ENCODE measurements at places on chromosomes 1 and 21.
A peak's percentile ranks its signal among the peaks of the same experiment; 100 is the strongest.

GRCh38 chr1:47227341-47228232 is 4.4 kb downstream of the TAL1 start:
- no peak for DNase-seq

- DNase-seq: no peak
Measured at GRCh38 chr1:170296642-170297041, 150.9 kb downstream of the NTMT2 start.

DNA sequence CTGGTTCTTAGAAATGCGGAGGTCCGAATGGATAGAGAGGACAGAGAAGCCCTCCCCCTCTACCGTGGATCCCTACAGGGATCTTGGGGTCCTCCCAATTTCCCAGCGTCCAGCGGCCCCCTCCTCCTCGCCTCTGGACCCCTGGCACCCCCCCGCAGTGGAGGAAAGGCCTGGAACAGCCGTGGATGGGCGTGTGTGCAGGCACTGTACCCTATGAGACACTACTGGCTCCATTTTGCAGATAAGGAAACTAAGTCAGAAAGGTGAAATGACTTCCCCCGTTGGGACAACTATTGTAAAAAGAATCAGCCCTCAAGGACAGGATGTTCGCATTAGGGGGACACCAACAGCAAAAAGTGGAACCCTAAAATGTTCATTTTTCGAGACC is 931 bp upstream of the CLSTN1 start:
- no peak for DNase-seq

- no peak for DNase-seq
Measured at GRCh38 chr1:7268983-7269382, 483.7 kb downstream of the CAMTA1 start.

DNA sequence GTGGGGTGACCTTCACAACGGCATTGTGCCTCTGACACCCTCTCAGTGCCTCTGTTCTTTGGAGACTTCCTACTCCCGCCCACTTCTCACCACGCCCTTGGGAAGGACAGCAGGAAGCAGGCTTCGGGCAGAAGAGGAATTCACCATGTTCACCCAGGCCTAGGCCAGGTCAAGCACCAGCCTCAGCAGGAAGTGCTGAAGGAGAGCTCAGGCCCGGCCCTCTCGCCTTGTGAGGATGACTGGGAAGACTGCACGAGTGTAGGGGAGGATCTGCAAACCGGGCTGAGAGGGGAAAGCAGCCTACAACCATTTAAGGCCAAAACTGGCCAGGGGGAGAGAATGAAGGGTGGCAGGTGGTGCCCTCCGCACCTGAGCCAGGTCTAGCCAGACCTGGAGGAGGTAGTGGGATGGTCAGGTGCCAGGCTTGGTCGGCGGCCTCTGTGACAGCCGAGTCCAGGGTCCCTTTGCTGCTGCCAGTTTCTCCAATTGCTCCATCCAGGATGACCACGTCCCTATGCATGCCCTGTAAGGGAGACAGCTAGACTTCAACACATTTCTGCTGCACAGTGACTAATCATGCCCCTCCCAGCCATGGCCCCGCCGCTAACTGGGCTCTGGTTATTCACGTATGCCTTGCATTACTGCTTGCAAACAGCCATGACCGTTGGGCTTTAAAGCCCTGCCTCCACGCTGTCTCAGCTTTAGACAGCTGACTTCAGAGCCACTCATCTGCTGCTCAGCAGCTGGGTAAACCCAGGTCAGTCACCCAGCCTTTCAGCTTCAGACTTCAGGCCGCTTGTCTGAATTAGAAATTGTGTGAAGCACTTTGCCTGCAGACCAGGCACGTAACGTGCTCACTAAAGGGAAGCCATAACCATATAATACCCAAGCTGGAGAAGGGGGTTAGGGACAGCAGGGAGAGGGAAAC is 8.9 kb downstream of the MRTO4 start:
- DNase-seq: peak; percentile 68

GRCh38 chr1:165452336-165453130 is 7.6 kb upstream of the RXRG start:
- DNase-seq: no peak

DNA sequence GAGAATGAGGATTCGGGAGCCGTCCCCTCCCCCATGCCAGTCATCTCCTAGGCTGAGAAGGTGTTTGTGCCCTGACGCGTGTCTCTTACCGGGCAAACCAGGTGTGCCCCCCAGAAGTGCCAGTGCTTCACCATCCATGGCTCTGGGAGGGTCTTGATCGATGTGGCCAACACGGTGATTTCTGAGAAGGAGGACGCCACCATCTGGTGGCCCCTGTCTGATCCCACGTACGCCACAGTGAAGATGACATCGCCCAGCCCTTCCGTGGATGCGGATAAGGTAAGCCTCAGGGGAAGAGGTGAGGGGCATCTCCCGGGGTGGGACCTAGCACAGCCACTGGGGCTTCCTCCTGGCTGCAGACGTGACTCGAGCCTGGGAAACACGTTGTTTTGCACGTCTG is 959 bp downstream of the PADI6 start:
- DNase-seq: no peak

DNA sequence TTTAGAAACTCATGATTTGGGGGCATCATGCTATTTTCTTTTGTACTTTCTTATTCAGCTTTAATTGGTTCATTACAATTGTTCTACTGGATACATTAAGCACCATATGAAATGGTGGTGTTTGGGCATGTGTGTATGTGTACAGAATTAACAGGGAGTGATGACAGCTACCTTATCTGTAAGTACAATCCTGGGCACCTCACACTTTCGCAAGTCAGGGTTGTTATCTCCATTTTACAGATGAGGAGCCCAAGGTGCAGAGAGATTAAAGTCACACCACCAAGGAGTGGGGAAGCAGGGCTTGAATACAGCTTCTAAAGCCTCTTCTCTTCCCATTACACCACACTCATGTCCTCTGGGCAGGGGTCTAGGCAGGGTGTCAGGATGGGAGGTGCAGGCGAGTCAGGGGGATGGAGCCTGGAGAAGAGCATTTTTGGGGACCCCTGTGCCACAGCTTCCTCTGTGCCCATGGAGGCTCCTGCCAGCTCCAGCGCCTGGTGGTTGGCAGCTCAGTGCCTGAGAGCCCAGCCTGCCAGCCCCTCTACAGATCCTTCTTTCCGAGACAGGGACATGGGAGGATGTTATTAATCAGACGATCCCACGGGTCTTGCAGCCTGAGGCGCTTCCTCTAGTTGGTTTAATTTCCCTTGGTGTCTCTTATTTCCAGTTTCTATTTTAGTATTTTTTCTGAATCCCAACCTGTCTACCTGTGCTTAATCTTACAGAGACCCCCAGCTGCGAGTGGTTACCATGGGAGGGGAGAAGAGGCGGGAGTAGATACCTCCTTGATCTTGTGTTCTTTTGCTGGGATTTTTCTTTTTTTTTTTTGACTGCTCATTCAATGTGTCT is 126.2 kb upstream of the CD34 start:
- no peak for DNase-seq

DNA sequence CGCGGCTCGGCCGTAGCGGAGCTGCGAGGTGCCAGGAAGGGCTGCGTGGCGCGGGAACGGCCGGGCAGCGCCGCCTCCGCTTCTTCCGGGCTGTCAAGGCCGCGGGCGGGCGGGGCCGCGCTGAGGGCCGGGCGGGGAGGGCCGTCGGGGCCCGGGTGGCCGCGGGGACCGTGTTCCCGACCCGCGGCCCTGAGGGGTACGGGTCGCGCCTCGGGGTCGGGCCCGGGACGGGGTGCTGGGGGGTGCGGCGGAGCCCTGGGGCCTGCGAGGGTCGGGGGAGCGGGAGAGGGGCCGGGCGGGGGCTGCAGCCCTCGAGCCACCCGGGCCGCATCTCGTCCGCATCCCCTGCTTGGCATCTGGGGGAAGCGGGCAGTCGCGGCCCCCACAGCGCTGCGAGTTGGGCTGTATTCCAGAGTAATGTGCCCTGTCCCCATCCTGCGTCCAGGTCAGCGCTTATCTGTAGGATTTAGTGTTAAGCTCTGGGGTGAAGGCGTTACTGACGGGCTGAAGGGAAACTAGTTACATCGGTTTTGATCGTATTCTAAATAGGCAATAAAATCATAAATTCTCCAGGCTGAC is 379 bp downstream of the RER1 start:
- DNase-seq: no peak

GRCh38 chr1:32900956-32901822 is at the start of gene TMEM54:
TSS of gene TMEM54 (minus strand) at chr1:32901389. CDS start at chr1:32901238, 151 bp downstream.
- DNase-seq: no peak

- DNase-seq: peak; percentile 4
Measured at GRCh38 chr21:30831194-30831765, 1.7 kb upstream of the KRTAP7-1 start.

DNA sequence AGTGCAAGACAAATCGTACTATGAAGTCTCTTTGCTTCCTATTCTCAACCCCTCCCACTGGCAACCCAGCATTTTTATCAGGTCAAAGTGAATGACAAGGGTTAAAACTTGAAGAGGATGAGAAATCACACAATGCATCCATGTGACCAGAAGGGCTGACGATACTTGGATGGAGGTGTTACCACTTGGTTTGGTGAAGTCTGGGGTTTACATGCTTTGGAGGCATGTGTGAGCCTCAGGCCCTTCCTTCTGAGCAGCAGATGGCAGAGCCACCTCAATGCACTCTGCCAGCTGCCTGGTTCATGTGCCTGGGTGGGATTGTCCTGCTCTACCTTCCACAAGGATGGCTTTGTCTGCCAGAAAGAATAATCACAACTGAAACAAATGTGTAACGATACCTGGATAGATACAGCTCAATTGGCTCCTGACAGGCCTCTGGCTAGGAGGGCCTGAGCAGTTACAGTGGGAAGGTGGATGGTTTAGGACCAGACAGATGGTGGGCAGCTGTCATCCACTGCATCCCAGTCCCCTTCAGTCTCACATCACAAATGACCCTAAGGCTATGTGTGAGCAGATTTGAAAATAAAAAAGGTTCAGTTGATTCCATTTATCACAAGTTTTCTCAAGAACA is 51.5 kb upstream of the CNIH3 start:
- no peak for DNase-seq

GRCh38 chr1:179287946-179288345 is 5.7 kb upstream of the SOAT1 start:
- no peak for DNase-seq

- DNase-seq: no peak
Measured at GRCh38 chr1:203954788-203955552, 93.6 kb downstream of the SNRPE start.

DNA sequence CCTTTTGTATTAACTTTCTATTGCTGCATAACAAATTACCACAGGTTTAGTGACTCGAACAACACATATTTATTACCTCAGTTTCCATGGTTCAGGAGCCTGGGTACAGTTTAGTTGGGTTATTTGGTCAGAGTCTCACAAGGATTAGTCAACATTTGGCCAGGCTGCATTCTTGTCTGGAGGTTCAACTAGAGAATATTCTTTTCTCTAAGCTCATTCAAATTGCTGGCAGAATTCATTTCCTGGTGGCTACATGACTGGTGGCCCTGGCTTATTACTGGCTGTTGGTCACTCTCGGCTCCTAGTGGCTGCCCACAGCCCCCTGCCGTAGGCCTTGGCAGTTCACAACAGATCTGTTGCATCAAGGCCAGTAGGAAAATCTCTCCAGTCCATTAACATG is 81.1 kb upstream of the ADAR start:
- no peak for DNase-seq
